ENCODE measurements at places on chromosomes 6 and 20.

DNA sequence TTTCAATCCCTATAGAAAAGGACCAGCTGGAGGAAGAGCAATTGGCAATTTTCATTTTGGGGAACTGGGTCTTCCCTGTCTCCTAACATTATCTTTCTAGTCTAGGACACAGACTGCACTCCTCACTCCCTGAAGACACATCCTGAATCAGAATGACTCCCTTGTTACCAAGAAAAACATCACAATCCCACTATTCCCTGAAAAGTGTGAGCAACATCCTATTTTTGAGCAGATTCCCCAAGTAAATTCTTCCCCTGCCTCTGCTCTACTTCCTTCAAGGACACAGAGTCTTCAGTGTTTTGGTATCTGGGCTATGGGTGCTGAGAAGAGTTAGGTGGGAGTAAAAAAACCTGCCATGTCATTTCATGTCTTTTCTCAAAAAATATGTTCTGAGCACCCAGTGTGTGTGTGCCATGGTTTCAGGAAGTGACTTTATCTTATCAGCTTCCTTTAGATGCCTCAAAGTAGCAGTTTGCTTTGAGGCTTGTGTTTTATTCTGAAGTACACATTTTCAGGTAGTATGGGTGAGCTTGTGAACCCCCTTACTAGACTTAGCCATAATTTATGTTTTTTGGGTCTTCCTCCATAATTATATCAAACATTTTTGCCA lies 12.4 kb downstream of the LAMA4 start:
- no peak for DNase-seq

DNA sequence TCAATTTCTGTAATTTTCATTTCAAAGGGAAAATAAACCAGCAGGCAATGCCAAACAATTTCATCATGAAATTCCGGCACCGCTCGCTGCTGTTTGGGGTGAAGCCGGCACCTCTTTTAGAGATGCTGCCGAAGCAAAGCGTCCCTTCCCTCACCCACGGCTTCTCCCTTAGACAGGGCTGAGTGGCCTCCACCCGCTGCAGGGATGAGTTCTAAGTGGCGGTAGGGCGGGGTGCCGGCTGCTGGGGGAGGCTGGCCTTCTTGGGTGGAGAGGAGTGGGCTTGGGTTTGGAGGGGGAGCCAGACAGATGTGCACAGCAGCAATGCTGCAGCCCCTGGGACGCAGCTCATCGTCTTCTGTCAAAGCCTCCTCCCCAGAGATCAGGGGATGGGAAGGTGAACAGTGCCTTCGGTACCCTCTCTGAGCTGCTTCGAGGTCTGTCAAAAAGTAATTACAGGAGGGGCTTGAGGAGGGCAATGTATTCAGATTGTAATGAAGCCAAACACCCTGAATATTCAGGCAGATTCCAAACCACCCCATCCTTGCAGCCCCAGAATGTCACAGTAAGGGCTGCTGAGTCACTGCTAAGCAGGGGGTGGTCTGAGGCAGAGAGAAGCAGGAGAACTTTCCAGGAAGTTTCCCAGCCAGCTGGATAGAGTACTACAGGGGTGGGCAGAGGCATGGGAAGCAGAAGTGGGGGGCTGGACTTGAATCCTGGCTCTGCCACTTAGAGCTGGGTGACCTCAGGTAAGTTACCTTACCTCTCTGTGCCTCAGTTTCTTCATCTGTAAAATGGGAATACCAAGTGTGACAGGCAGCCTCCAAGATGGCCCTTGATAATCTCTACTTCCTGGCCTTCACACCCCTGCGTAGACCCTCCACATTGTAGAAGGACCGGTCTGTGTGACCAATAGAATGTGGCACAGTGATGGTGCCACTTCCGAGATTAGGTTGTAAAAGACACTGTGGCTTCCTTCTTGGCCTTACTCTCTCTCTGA lies 96.6 kb downstream of the SULF2 start:
- no peak for DNase-seq

- DNase-seq: no peak
Measured at GRCh38 chr6:169803816-169804340, 52.5 kb downstream of the ERMARD start.

DNA sequence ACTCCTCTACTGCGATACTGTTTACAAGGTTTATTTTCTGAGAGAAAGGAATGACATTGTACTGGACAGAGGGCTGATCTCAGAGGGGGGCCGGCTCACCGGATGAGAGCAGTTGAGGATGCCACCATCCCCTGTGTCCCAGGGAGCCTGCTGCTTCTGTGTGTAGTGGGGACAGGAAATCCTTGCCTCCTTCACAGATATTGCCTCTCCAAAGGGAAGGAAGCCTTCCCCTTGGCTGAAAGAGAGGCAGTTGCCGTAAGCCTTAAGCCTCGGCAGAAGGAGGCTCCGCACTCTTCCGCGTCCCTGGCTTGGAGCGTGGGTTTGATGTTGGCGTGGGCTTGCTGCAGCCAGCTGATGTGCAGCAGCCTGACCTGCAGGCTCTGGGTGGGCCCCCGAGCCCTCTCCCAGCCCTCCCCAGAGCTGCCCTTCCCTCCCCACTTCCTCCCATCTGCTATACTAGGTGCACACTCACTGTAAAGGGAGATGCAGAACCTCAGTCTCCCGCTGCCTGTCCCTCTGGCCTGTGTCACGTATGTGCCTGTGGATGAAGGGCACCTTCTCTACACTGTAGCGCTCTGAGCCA lies 45.7 kb upstream of the RPS6KA2 start:
- DNase-seq: no peak

DNA sequence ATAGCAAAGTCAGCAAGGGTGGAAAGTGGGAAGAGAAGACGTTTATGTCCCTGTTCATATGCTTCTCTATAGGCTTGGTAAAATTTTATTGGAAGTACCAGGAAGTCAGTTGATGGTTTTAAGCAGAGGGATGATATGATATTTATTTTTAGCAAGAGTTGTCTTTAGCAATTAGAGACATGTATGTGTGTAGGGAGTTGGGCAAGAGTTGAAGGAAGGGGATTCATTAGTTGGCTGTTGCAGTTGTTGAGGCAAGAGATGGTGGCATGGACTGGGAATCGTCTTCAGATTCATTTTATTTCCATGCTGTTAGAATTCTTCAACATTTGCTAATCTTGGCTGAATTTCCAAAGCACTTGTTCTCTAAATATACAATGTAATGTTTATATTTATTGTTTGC lies 85.6 kb downstream of the QKI start:
- DNase-seq: no peak

- DNase-seq: no peak
Measured at GRCh38 chr6:3623451-3624249, 127.9 kb downstream of the PXDC1 start.

GRCh38 chr6:104705916-104706442 lies 153.7 kb downstream of the HACE1 start:
- DNase-seq: no peak
